ENCODE measurements at places on chromosomes 1 and 21. TPM values are rescaled to one million over a fixed set of nuclear protein-coding genes. Genes with fewer than 3 reads are reported as not detected.

PALMD gene
- polyA plus RNA-seq, result 3.1 TPM

CFHR1 gene
- 0.63 TPM for polyA plus RNA-seq

NTMT2 gene
- polyA plus RNA-seq, result not detected

AMY1C gene
- polyA plus RNA-seq, result not detected

HHIPL2 gene
- polyA plus RNA-seq, result 16.6 TPM

TRIM67 gene
- 0.26 TPM for polyA plus RNA-seq

NBPF4 gene
- polyA plus RNA-seq, result 0.25 TPM
